Erythroblast (primary cell): ENCODE measurements at places on chromosomes 6 and 20.

DNA sequence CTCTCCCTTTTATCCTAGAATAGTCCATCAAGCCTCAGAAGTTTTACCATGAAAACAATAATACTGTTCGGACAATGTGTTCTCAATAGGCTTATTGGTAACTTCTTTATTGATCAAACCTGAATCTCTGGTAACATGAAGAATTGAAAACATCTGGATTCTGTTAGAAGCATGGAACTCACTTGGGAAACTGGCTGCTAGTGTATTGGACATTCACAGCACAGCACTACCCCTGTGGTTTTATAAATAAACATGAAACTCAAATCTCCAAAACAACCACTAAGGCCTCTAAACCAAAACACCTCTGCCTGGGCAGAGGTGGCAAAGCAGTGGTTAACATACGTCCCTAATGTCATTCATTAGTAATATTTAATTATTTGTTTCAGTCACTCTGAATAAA is 157.6 kb upstream of the KCNQ5 start:
- no peak for DNase-seq

GRCh38 chr20:2476742-2477615 is 6.4 kb upstream of the SNRPB start:
- DNase-seq = no peak

DNA sequence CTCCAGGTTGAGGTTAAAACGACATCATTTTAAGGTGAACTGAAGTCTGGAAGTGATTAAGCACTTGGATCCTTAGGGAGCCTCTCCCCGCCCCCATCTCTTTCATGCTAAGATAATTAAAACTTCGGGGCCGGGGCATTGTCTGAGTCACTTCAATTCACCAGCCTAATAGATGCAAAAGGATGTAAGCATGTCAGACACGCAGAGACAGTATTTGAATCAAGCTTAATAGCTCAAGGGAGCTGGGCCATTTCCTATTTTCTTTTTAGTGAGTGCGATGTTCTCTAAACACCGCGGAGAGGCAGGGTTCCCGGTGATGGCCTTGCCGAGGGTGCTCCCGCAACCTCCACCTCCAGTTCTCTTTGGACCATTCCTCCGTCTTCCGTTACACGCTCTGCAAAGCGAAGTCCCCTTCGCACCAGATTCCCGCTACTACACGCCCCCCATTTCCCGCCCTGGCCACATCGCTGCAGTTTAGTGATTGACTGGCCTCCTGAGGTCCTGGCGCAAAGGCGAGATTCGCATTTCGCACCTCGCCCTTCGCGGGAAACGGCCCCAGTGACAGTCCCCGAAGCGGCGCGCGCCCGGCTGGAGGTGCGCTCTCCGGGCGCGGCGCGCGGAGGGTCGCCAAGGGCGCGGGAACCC is 516 bp upstream of the IRF4 start:
- DNase-seq = no peak

DNA sequence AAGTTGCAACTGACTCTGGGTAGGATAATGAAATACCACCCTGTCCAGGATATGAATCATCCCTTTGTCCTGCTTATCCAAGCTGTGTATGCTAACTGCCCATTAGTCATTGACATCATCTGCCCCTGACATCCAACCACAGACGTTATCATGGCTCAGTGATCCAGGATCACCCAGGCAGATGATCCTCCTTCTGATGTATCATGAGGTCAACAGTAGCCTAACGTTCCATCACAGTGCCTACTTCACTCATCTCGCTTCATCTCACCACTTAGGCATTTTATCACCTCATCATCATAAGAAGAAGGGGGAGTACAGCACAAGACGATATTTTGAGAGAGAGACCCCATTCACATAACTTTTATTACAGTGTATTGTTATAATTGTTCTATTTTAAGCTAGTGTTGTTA is 13.4 kb upstream of the BTN3A2 start:
- peak; percentile 32 for DNase-seq

DNA sequence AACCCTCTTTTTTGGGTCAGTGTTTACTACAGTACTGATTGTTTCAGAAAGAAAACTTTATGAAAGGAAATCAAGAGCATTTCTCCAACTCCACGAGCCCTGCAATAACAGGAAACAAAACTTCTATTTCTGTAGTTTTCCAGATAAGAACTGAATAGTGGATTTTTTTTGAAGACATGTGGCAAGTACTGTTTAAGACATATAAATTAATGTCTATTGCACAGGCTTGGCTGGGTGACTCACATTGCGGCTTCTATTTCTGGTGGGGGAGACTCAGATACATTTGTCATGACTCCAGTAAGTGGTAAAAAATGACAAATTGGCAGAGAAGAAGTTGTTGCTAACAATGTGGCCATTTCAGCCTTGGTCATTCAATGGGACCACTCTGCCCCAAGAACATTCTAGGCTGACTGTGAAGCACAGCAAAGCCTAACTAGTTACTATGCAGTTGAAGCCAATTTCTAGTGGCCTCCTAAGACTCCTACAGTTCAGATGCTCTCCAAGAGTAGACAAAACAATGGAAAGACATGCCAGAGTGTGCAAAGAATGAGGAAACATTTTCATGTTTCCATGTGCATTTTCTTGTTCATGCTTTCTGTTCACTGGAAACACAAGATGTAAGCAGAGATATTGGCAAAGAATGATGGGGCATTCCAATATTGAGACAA is 200.9 kb downstream of the EDN1 start:
- no peak for DNase-seq

DNA sequence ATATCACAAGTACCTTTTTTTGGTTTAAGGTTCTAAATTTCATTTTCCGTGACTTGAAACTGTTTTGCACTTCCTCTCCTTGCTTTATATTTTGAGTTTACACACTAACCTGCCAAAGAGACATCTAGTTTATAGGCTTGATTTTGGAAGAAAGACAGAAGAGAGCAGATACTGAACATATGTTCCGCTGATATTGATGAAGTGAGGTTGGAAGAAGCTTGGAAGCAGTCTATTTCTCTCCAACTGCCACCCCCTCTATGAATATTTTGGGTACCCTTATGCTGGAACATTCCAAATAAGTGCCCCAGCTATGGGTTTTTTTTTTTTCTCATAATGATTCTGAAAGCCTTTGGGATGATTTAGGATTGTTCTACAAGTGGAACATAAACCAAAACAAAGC is 150.6 kb downstream of the LAMA2 start:
- no peak for DNase-seq

DNA sequence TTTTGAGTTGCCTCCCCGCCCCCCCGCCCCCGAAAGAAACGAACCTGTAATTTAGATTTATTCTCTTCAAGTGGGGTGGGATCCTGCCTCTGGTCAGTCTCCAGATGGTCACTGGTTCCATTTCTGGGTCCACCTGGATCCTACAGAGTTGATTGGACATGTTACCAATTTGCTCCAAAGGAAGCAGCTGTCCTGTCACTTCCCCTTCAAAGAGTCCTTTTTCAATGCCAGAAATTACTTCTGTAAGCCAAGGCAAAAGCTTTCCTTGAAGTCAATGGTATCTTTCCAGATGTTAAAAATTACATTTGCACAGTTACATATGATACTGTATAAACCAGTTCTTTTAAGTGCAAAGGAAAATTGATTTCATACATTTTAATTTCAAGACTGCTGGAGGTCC is 12.0 kb upstream of the ANKRD60 start:
- no peak for DNase-seq

GRCh38 chr6:97815301-97815812 is 532.3 kb upstream of the MMS22L start:
- DNase-seq = no peak

GRCh38 chr20:46144432-46145025 is 26.4 kb downstream of the CD40 start:
- DNase-seq = peak; percentile 42

DNA sequence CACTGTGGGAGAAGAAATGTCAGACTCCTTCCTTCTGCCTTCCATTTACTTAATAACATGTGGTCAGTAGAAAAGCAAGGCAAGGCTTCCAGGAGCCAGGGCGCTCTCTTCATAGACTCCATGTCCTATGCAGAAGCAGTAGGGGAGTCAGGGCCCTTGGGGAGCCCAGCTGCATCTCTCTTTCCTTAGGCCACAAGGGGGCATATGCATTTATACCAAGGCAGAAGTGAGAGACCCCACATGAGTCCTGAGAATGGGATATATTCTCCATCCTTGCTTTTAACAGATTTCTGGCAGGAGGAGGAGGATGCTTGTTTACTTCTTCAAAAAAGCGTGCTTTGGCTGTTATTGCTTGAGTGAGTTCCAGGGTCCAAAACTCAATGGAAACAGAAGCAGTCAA is 198.5 kb downstream of the HIVEP2 start:
- peak; percentile 1 for DNase-seq

- DNase-seq = no peak
Observed at GRCh38 chr20:59314997-59315396, 14.6 kb downstream of the EDN3 start.

- DNase-seq = no peak
Observed at GRCh38 chr6:64477391-64477790, 841.8 kb downstream of the PHF3 start.

DNA sequence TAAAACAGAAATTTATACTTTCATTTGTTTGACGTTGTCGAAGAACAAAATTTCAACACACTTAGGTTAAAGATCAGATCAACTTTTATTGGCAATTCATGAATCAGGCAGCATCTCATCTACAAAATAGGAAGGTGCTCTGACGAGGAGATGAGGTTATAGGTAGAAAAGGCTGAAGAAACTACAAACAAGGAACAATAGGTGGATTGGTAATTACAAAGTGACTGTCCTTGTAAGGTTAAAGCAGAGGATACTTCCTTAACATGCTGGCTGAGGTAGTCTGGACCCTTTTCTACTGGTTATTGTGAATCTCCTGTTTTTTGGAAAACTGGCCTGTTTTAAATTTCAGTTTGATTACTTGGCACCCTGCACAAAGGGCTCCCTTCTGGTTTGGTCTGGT is 32.5 kb upstream of the TRIM27 start:
- DNase-seq = no peak

DNA sequence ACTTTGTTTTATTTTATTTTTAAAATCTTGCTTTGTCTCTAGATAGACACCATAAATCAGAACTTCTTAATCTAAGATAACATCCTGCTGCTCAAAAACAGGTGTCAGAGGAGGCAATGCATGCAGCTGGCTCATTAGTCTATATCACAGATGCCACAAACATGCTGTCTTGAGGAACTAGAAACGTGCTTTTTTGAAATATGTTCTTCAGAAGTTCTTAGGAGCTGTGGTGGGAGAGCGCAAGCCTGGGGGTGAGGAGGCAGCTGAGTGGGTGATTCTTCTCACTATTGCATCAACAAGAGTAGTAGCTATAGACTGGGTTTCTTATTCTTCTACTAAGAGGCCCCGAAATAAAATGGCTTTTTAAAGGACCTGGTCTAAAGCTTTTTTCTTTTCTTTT is 23.4 kb downstream of the IL22RA2 start:
- no peak for DNase-seq

GRCh38 chr20:3911956-3912355 is 22.8 kb downstream of the PANK2 start:
- DNase-seq = peak; percentile 53

DNA sequence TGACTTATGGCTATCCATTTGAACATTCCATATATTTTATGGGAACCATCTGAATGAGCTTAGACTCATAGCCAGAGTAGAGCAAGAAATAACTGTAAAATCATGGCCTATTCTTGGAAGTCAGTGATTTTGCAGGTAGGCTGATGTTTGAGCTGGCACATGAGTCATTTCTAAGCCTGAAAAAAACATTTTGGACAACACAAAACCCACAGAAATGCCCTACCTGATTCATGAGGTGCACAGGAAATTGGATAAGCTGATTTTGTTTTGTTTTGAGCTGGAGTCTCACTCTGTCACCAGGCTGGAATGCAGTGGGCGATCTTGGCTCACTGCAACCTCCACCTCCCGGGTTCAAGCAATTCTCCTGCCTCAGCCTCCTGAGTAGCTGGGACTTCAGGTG is 443.0 kb downstream of the PKHD1 start:
- DNase-seq = no peak

GRCh38 chr6:107653183-107653580 is 163.3 kb downstream of the SOBP start:
- no peak for DNase-seq

GRCh38 chr20:42134265-42135098 is 516.3 kb upstream of the CHD6 start:
- DNase-seq = no peak

GRCh38 chr6:163559661-163560060 is 145.1 kb downstream of the QKI start:
- no peak for DNase-seq

- no peak for DNase-seq
Observed at GRCh38 chr6:32945108-32945760, 4.4 kb upstream of the HLA-DMB start.

- no peak for DNase-seq
Observed at GRCh38 chr6:108169464-108170331, 3.9 kb downstream of the NR2E1 start.

DNA sequence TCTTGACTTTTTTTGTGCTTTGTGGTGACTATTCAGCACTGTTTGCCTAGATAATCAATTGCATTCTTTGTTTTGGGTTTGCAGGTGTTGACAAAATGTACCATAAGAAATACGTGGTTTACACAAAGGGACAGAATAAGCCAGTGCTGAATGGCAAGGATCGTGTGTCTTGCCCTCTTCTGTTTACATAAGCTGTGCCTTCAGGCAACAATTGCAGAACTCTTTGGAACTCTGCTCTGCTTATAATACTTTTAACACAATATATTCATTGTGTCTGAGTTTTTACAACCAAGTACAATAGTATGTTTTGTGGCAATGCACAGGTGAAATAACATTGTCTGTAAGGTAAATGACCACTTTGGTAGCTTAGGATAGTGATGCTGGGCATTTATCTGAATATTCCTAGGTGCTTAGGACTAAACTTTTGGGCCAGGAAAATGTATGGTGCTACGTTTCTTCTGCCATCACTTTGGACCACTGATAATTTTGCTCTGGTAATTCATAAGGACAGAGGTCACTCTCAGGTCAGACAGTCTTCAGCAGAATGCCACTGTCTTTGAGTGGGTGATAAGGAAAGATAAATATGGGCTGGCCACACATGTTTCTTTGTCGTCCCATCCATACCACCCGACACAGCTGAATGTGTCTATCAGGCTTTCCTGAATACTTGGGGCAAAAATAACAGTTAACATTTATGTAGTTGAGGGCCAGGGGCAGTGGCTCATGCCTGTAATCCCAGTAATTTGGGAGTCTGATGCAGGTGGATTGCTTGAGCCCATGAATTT is 344.6 kb upstream of the IMPG1 start:
- DNase-seq = no peak

DNA sequence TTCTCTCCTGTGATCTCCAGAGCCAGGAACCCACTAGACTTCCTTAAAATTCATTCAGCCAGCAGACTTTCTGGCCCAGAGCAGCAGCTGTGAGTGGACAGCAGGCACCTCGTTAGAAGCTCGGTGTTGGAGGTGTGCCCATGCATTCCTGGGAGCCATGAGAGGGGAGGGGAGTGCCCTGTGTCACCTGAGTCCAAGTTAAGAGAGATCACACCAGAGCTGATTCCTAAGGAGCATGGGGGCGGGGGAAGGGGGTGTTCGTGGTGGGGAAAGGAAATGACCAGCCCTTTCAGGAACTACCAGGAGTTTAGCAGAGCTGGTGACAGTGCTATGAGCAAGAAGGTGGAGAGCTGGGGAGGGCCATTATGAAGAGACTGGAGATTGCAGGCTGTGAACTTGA is 46.9 kb downstream of the GFRA4 start:
- no peak for DNase-seq
